H7 (cell line): ENCODE measurements at places on chromosomes 11 and 22. TPM values are rescaled to one million over a fixed set of nuclear protein-coding genes. Genes with fewer than 3 reads are reported as not detected.

DNA sequence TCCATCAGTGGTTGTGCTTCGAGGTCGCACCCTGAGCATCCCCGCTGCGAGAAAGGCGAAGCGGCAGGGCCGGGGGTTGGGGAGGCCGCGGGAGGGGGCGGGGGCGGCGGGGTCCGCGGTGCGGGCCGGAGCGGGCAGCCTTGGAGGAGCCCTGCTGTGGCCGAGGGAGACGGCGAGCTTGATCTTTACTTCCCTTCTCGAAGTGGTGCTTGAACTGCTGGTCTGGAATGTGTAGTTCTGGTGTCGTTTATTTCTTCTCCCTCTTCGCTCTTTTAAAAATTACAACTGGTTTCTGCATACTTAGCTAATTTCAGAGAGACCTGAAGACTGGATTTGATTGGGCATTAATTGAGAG lies 1.1 kb downstream of the APLP2 start:
- peak; percentile 76 for DNase-seq

- no peak for DNase-seq
Observed at GRCh38 chr22:40451210-40451609, 80.8 kb downstream of the SGSM3 start.

DNA sequence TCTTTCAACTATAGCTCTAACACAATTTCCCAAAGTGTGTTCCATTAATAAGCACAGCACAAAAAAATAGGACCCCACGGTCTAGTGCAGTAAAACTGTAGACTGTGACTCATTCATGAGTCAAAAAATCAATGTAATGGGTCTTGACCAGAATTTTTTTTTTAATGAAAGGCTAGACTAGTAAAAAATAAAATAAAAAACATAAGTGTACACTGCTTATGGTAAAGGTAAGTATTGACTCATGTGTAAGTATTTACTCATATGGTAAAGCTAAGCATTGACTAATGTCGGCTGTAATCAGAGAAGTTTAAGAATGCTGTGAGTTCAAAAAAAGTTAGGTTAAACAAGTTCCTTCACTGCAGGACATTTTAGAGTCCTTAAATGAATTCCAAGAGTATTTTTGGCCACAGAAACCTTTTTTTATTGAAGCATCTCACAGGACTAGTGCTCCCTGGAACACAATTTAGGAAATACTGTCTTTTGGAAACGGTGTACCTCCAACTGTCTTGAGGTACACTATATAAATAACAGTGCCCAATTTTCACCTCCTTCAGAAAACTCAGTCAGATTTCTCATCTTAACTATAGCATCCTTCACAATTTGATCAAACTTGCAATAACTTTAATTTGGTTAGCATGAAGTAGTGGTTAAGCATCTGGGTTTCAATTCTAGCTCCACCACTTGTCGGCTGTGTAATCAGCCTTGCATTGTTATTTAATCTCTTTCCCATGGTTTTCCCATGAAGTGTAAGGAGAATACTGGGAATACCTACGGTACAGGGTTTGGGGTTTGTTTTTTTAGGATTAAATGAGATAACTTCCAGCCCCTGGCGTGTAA lies 2.1 kb downstream of the CCDC73 start:
- peak; percentile 1 for DNase-seq

DNA sequence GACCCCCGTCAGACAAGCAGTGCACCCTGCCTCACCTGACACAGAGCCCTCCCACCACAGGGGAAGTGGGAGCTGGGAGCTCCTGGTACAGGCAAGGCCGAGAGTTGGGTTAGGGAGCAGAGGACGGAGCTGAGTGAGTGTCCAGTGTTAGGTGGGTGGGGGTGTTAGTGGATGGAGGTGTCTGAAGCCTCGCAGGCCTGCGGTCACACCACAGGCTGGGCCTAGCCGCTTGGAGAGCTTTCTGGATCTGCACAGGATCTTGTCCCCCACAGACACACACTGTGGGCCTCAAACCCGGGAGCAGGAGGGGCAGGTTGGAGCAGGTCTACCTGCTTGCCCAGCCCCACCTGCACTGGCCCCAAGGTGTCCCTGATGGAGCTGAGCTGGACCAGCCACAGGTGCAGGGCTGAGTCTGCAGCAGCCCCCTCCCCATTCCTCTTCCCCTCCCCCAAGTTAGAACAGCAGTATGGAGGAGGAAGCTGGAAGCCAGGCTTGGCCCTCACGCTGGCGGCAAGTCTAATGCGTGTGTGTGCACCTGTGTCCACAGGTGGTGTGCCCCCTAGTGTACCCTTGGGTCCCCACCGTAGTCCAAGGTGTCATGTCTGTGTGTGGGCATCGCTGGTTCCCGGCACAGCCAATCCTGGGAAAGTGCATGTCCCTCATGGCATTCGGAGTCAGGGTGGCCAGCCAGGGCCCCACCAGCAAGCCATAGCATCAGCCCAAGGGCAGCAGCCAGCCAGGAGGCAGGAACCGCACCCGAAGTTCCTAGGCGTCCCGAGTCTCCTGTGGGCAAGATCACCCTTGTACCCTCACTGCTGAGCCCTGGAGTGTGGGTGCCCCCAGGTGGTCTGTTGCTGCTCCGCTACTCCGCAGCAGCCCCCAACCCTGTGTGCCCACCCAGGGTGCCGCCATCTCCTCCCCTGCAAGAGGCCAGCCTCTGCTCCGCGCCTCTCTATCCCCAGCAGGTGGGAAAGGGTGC lies 2.0 kb upstream of the GATD1 start:
- DNase-seq: no peak

DNA sequence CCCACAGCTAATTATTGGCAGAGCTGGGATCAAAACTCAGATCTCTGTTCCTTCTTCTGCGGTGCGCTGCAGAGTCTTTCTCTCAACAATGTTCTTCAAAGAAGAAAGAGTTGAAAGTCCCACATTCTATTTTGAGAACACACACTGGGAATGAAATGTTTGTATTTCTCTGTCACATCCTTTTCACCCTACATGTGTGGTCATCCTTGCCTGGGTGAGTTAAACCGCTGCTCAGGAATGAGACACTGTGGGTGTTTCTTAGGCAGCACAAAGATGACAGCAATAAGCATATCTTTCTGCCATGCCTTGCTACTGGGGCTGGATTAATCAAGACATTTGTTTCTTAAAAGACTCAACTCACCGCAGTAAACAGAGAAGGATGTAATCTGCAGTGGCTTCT lies 222.6 kb downstream of the LARGE1 start:
- DNase-seq: no peak

- DNase-seq: peak; percentile 29
Observed at GRCh38 chr22:24584871-24585411, 7.9 kb downstream of the LRRC75B start.

GRCh38 chr11:47317064-47317828 lies 35.3 kb downstream of the MYBPC3 start:
- no peak for DNase-seq

GRCh38 chr22:17106161-17106784 lies 14.9 kb downstream of the TMEM121B start:
- DNase-seq: peak; percentile 85

GRCh38 chr11:33930317-33931021 lies 38.6 kb upstream of the LMO2 start:
- DNase-seq: no peak

DNA sequence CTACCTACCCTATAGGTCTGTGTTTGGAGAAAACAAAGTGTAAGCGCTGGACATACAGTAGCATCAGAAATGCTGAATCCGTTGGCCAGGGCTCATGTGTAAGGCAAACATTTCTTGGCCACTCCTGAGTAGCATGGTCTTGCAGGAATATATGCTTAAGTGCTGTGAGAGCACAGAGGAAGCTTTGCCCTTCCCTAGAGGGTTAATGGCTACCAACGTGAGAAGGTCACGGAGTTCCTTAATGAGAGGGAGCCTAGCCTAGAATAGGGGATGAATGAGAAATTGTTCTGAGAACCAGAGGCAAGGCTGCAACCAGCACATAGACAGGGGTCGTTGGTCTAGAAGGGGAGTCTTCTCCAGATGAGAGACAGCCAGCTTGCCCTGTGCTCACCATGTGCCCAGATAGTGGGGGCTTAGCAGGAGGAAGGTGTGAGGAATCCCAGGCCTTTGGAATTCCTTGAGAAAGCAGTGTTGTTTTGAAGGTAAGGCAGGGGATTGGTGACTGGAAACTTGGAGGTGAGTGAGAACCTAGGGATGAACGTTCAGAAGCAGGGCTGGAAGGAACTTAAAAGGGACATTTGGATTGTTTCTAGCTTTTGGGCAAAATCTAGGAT lies 29.5 kb downstream of the RCOR2 start:
- no peak for DNase-seq

DNA sequence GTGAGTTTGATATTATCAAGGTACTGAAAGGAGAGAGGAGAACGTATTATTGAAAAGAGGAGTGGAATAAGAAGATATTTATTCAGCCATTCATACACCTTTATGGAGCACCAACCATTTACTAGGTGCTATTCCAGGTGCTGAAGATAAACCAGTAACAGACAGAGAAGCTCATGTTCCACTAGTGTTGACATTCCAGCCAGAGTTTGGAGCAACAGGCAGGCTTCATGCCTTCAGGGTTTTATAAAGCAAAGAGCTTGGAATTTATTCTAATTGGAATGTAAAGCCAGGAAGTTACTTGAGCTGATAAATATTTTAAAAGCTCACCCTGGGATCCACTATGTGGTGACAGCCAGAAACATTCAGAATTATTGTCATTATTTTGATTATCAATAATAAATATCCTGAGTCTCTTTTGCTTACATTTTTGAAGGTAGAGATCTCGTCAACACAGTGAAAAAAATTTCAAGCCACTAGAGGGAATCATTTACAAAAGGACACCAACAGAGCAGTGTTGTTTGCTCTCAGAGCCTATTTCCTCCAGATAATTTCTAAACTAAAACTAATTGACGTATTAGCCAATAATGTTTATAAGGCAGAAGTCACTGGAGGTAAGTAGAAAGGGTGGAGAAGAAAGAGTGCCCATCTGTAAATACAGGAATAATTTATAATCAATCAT lies 172.0 kb downstream of the KCNA4 start:
- DNase-seq: no peak

GRCh38 chr22:26931471-26931870 lies 274.1 kb downstream of the MIAT start:
- no peak for DNase-seq

DNA sequence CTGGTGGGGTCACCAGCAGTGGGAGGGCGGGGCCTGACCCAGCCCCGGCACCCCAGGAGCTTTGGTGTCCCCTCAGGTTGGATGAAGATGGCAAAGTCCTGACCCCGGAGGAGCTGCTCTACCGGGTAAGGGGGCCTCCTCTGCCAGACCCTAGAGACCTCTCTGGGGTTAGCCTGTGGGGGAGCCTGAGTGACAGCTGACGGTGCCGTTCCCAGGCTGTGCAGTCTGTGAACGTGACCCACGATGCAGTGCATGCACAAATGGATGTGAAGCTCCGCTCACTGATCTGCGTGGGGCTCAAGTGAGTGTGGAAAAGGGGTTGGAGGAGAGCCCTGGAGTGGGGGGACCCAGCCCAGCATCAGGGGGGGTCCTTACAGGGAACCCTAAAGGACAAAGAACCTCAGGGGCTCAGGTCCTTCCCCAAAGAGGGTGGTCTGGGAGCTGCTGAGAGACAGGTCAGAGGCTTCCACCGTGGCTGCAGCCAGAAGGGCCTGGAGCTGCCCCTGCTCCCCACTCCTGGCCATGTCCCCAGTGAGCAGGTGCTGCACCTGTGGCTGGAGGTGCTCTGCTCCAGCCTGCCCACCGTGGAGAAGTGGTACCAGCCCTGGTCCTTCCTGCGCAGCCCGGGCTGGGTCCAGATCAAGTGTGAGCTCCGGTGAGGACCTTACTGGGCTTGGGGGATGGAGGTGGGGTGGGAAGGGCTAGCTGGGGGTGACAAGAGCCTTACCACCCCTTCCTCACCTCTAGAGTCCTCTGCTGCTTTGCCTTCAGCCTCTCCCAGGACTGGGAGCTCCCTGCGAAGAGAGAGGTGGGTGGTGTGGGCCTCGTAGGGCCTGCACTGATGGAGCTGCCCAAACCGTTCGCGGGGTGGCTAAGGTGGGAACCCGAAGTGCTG lies 38.6 kb downstream of the SGSM3 start:
- DNase-seq: peak; percentile 49

DNA sequence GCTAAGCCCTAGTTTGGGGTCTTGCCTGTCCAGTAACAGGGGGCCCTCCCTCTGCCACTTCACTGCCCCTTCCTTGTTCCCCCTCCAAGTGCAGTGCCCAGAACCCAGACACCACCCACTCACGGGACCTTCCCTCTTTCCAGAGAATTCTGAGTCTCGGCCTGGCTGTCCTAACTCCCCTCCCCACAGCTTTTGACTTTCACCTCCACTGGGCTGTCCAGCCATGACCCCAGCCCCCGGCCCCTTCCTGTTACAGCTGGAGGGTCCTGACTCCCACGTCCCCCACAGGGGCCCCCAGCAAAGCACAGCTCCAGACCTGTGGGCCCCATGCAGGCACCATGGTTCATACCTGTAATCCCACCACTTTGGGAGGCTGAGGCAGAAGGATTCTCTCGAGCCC lies 71.5 kb downstream of the BRD1 start:
- no peak for DNase-seq

DNA sequence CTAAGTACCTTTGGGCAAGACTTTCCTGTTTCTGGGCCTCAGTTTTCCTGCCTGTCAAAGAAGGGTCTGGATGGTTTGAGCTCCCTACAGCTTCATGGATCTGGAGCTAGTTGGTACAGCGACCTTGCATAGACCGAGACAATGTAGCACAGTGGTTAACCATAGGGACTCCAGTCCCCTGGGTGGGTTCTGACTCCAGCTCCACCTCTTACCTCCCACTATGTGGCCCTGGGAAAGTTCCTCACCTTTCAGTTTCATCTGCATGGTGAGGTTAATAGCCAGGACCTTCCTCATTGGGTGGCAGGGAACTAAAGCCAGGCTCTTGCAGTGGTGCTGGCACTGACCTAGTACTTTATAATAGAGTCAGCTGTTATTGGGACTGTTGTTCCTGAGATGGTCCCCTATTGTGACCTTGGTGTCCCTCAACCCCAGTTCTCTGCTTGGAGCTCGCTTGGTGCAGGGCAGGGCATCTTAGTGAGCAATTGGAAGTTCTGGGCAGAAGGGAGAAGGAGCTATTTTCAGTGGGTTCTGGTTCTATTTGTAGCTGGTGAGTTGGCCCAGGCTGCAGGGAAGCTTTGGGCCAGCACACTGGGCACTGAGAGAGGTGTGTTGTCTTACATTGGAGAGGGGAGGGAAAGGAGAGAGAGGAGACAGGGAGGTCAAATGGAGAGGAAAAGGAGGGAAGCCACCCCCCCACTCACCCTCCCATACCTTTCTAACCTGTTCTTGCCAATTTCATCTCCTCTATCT lies 10.7 kb upstream of the MTMR3 start:
- peak; percentile 28 for DNase-seq

DNA sequence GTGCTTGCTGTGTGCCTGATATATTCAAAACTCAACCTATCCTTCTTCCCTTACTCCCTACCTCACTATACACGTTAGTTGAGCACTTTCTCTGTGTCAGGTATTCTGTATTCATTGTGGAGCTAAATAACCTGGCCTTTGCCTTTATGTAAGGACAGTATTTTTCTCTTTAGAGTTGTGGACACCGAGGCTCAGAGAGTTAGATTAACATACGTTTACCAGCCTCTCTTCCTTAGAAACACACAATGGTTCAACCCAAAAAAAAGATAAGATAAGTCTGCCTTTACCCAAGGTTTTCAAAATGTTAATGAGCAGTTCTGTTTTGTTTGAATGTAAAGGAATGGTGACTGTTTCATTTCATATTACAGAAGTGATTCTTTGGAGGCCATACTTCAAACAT lies 45.0 kb downstream of the CBL start:
- DNase-seq: no peak

- peak; percentile 50 for DNase-seq
Observed at GRCh38 chr22:26541167-26541819, 29.0 kb upstream of the TFIP11 start.

ME3 gene
- total RNA-seq: 0.83 and 4.0 TPM in 2 replicates

CARD16 gene
- not detected in 2 replicates for total RNA-seq

DDI1 gene
- total RNA-seq: not detected in 2 replicates

CCDC15 gene
- 1.2 and 3.0 TPM in 2 replicates for total RNA-seq

CBLIF gene
- total RNA-seq: not detected in 2 replicates

MAP6 gene
- 0.31 and 0.44 TPM in 2 replicates for total RNA-seq

MTMR3 gene
- 16.7 and 19.6 TPM in 2 replicates for total RNA-seq

CCDC88B gene
- total RNA-seq: 7.7 and 9.9 TPM in 2 replicates

MS4A14 gene
- not detected in 2 replicates for total RNA-seq
